ENCODE measurements at places on chromosomes 6 and 20.

GRCh38 chr6:44048277-44048676, 79.0 kb downstream of the MRPL14 start:
- DNase-seq, result no peak

- peak; percentile 38 for DNase-seq
Measured at GRCh38 chr6:131629651-131630050, 1.6 kb upstream of the MED23 start.

- no peak for DNase-seq
Measured at GRCh38 chr20:33922224-33922623, 71.5 kb upstream of the RALY start.

DNA sequence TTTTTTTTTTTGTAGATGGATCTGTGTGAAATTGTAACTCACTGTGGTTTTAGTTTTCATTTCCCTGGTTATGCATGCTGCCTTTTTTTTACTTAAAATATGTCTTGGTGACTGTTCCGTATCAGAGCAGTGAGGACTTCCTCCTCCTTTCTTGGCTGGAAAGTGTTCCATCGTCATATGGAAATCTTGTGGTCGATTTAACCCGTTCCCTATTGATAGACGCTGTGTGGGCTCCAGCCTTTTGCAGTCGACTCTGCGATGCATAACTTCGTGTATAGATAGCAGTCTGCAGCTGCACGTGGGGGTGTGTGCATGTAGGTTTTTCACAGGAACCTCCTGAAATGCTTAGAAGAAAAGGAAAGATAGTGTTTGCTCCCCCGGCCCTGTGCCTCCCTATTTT, 28.1 kb upstream of the PNPLA1 start:
- no peak for DNase-seq

GRCh38 chr6:143068001-143068400, 7.3 kb downstream of the AIG1 start:
- DNase-seq, result peak; percentile 25

DNA sequence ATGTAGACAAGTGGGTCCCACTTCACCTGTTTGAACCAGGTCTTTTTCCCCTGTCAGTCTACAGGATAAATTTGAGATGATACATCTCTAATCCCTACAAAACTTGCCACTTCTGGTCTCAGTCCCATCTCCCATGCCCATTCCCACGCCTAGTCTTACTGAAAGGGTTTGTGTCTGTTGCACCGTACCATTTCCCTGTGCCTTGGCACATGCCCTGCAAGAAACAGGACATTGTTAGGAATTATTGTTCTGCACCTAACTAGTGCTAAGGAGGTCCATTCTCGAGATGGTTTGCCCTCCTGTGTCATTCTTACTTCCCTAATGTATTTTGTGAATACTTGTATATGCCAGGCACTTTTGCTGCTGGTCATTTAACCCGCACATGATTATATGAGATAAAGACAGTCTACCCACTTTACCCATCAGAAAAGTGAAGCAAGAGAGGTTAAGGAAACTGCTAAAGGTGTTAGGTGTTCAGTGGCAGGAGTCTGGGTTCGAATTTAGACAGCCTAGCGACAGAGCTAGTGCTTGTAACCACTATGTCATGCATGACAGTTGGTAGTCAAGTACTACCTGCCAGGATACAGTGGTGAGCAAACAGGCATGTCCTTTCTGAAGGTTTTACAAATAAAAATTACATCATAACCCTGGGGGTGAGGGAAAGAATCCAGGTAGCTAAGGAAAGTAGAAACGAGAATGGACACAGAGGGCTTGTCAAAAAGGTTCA, 12.7 kb downstream of the FAM217A start:
- DNase-seq, result no peak

- DNase-seq, result peak; percentile 80
Measured at GRCh38 chr6:2839195-2839981, 2.3 kb downstream of the SERPINB1 start.

- DNase-seq, result peak; percentile 44
Measured at GRCh38 chr6:112413780-112414179, 66.7 kb downstream of the RFPL4B start.

DNA sequence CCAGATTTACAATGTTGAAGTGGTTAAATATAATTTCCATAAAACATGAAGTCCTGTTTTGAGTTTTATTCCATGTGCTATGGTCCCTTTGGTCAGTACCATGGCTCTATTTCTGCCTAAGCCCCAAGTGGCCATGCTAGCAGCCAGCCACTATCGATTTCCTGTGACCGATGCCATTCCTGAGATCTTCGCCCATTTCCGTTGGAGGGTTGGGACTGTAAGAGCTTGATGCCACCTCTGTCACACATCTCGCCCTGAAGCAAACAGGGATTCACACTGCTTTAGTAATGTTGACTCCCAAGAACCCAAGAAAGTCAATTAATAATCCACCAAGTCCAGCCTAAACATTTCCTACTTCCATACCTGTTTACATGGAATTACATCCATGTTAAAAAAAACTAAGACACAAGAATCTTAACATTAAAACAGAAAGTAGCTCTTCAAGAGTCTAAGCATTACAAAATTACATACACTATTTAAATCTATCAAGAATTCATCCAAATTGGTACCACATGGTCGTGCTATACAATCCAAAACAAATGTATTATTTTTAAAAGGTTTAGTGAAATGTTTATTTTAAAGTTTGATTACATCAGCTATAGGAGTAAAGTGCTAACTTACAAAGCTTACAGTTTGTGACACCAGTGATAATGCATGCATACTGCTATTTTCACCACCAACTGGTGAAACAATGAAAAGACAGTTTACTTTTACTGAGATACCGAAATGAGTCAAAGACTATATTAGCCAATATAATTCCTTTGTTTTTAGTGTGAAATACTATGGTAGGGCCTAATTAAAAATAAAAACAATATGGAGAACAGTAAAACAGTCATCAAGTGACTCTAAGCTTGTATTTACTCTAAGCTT, 2.5 kb downstream of the RBM39 start:
- DNase-seq, result peak; percentile 52

- no peak for DNase-seq
Measured at GRCh38 chr6:56450376-56450775, 192.3 kb downstream of the DST start.

DNA sequence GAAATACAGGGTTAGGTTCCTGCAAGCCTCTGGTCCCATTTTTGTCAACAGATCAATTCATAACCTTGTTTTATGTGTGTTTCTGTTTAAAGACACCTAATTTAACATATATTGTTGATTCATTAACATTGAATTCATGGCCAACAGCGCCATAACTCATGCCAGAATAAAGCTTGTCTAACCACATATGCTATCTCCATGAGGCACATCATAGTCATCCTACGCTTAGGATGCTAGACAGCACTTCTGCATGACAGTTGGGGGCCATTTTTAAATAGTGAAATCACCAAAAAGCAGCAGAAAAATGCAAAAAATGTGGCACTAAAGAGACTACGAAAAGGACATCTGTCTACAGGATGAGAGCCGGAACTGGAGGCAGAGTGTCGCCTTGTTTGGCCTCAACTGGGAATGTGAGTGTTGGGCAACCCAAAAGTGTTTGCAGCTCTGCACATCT, 37.9 kb downstream of the TRAM2 start:
- peak; percentile 96 for DNase-seq

DNA sequence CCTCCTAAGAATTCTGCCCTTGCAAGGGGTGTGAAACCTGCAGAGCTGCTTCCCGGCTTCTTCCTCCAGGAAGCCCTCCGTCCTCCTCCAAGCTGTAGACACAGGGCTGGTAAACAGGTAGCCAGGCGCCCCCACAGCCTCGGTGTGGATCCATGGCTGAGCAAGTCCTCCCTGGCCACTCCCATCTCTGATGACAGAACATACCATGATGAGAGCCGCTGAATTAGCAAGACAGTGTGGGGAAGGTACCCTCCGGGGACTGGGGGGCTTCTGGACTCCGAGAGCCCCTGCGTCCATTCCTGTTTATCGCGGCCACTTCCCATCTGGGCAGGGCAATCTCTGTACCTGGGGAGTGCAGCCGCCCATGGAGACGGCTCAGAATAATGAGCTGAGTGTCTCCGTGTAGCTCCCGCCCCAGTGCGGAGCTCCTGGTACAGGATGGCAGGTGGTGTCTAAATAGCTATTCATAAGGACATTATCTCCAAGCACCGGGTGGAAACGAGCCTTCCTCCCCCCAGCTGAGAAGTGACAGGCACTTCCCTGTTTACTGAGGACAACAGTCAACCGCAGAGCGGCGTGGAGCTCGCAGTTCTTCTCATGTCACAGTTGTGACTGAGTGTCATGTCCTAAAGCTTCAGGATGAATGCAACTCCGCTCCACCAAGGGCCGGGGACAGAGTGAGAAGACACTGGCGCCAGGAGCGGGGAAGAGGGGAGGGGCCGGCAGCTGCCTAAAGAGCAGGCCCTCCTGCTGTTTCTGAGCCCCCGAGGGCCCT, 22.7 kb upstream of the NTSR1 start:
- DNase-seq, result no peak

DNA sequence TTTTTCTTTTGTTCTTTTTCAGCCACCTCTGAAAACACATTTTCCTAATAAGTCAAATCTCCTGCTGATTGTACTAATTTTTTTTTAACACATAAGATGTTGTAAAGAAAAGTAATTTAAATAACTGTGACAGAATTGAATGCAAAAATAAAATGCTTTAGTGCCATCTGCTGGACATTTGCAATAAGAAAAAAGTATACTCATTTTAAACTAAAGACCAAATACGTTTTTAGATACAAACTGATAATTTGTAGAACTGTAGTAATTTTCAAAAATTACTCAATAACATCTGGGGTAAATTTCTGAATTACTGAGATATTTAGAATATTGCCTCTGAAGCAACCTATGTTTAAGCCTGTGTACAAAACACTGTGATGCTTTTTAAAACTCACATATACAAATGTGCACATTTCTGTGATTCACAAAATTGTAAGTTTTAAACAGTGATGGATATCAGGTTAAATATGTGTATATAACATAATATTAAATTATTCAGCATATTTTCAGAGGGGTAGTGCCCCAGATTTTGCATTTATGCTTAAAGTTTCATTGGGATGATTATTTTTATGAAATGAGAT, 198.7 kb downstream of the RIMS1 start:
- peak; percentile 20 for DNase-seq

DNA sequence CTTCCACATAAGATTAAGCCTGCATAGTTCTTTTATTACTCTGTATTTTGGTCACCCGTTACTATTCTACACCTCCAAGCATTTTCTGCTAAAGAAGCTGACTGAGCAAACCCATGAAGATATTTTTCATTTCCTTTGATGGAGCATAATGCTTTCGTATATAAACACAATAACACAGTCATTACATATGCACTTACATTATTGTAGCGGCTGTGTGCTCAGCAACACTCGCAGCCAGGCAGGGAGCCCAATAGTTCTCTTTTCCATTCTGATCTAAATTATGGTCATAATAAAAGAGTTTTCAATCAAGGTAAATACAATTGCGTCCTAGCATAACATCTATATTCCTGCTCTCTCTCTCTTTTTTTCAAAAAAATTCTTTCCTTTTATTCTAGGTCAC, 69.6 kb upstream of the TFB1M start:
- no peak for DNase-seq

DNA sequence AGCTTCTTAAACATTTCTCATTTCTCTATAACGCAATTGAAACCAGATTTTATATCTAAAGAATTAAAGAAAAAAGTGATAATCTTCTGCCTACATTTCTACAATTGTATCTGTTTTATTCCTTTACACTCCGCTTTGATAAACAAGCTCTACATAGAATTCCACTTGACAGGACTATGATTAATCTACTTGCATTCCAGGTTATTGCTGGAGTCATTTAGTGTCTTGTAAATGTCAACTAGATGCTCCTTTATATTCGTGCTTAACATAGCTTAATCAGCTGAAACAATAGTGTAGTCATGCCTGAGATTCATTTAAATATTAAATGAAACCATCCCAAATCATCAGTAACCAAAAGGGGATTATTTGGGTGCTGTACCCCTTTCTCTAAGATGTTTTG, 284.0 kb downstream of the TRDN start:
- DNase-seq, result no peak

DNA sequence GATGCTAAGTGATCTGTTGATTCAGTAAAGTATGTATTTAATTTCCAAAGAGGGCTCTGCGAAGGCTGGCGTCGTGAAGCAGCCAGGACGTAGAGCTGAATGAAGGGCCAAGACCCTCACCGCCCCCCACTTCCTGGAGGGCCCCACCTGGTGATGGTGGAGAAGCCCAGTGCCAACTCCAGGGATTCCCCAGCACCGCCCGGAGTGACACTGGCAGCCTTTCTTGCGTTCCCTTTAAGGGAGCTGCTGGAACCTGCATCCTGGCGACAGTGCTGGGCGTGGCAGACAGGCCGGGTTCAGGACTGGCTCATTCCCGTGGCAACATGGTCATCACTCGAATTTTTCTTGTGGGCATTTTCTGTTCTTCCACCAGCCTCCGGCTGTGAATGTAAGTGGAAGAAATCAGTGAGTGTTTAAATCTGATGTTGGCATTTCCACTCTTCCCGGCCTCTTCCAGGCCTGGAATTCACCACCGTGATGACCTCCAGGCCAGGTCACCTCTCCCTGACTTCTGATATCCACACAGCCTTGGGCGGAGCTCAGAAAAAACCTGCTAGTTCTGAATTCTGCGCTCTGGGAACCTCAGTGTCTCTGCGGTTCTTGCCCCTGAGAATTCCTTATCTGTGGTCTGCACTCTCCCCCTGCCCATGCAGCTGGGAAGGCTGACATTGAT, 57.4 kb upstream of the DACT2 start:
- DNase-seq, result no peak

DNA sequence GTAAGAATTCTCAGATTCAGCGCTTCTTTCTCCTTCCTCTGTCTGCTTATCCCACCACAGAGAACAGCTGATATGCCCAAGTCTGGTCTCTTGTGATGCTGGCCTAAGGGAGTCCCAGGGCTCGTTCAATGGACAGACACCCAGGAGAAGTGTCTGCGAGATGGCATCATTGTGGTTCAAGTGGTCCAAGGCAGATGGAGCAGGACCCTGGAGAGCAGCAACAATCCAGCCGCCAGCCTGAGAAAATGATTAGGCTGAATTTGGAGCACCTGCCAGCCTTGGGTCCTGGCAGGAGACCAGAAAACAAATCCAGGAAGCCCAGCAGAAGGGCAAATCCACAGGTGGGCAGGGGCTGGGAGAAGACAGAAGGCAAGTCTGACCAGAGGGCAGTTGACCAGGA, 145.8 kb downstream of the PTPRT start:
- no peak for DNase-seq

DNA sequence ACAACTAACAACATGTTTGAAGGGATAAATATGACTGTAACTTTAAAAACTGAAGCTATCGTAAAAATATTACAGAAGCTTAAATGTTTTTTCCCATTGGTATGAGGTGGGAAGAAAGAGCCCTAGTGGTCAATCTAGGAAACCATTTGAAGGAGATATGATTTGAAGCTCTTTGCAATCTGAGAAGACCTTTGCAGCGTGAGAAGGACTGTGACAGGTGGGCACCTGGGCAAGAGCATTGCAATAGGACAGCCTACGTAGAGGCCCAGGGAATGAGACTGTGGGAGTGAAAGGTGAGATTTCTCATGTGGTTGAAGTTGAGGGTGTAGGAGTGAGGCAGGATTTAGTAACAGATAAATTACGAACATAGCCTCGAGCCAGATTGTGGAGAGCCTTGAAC, 108.0 kb upstream of the PDE7B start:
- DNase-seq, result no peak

GRCh38 chr6:906920-907319, 214.0 kb upstream of the EXOC2 start:
- DNase-seq, result no peak
